ELF-1 (cell line): ENCODE measurements at places on chromosomes 2 and 18.
A peak's percentile ranks its signal among the peaks of the same experiment; 100 is the strongest.

DNA sequence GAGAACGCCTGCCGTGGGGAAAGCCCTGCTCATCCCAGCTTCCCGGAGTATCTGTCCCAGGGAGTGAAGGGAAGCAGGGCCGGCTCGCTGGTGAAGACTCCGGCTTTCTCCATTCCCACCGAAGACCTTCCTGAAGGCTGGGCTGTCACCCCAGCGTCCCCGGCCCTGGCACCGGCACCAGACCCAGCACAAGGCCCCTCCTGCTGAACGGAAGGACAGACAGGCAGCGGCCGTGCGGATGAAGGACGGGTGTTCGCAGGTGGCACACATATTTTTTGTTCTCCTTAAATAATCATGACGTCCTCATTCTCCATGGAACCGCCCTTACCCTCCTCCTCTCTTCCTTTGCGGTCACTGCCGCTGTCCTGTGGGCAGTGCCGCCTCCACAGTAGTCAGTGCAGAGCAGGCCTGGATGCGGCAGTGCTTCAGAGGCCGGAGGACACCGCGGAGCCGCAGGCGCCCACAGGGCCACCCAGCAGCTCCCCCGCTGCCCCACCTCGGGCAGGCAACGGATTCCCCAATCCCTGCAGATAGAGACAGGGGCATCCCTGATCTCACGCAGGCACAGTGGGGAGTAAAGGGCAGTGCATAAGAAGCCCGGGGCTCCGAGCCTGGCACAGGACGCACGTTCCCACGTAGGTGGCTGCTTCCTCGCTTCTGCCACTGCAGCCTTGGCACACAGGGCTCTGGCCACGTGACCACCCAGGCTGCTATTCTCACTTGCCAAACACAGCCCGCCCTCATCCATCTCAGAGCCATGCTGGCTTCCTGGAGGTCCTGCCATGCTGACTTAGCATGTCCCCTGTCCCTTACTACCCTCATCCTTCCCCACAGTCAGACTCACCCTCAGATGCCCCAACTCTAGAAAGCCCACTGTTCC lies 229.7 kb downstream of the EIPR1 start:
- DNase-seq, result no peak

GRCh38 chr2:121377646-121378045 lies 92.6 kb upstream of the TFCP2L1 start:
- no peak for DNase-seq

DNA sequence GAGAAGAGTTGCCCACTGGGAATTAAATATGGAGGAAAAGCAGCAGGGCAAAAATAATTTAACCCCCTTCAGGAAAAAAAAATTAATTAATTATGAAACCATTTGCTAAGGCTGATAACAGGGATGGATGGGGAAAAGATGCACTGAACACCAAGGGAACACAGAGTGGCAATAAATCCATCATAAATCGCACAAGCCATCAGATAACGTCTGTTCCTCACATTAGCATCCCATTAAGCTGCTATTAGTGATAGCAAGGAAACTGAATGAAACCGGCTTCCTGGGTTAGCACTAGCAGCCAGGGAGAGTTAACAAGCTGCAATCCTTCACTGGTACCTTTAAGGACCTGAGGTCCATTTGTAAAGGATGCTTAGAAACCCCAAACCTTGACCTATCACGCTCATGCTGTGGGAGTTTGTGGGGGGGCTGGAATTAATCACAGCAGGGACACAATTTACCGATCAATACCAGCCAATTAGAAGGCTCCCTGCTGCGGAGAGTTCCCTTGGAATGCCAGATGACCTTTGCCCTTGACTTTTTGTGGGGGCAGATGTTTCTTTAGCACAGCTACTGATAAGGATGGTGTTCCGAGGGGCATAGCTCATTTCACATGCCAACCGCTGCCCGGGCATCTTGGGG lies 175.5 kb upstream of the KLF7 start:
- DNase-seq, result no peak

DNA sequence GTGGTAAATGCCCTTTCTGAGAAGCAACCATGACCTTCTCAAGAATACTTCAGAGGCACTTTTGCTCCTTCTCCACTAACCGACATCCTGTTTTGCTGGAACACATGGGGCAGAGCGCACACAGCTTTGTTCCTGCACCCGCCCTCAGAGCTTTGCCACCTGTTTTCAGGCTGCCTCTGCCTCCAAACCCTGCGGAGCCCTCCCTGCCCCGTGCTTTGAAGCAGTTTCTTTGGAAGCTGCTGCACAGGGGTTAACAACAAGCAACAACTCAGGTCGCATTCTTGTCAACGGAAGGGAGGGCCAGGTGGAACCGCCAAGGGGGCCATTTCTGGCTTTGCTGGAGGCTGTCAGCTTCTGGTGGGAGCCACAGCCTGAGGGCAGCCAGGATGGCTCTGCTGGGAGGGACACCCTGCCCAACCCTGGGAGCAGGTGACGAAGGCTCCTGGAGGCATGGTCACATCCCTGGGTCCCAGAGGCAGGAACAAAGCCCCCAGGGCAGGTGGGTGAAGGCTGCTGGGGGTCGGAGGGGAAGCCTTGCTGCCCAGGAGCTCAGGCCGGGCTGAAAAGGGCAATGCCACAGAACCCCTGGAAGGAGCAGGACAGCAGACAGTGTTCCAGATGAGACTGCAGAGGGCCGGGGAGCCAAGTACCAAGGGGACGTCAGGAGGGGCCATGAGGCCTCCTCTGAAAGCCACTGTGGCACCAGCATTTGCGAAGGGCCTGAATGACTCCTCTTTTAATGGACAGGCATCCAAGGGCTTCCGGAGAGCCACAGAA lies 46.8 kb downstream of the MRPS5 start:
- peak; percentile 23 for DNase-seq

GRCh38 chr18:55862693-55863390 lies 274.9 kb upstream of the TCF4 start:
- no peak for DNase-seq

- peak; percentile 36 for DNase-seq
These were observed 3.8 kb downstream of the LIMS1 start for GRCh38 chr2:108538000-108538625.

DNA sequence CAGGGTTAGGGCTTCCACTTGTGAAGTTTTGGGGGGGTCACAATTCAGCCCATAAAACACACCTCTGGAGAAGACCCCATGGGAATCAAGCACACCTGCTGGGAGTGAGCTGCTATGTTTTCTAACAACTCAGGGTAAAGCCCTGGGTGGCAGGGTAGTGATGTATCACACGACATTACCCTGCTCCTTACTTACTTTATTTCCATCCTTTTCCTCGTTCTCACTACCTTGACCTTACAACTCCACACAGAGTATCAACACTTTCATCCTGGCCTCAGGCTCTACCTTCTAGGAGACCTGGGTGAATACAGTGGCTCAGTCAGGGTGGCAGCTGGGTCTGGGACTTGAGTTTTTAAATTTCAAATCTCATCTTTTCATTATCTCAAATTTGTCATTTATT lies 290.3 kb downstream of the CYRIA start:
- DNase-seq, result no peak

- DNase-seq, result no peak
These were observed 39.5 kb upstream of the FAM110C start for GRCh38 chr2:85761-86160.

- no peak for DNase-seq
These were observed 221.4 kb downstream of the NDUFA10 start for GRCh38 chr2:239803766-239804115.

DNA sequence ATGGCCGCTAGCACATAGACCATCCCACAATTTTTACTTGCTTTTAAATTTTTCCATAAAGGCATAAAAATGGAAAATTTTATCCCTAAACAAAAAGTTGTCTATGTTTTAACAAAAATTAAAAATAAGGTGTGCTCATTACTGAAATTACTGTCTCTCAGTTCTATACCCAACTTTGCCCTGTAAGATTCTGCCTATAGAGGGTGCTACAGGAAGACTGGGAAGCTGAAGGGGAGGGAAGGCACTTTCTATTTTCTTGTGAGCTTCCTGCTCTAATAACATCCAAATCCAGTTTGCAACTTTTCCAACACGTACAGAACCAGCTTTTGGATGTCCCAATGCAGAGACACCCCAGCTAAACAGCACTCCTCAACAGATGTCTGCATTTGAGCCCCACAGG lies 666.9 kb downstream of the PLCL1 start:
- no peak for DNase-seq

GRCh38 chr18:66534110-66534509 lies 69.8 kb downstream of the CDH19 start:
- DNase-seq, result no peak

DNA sequence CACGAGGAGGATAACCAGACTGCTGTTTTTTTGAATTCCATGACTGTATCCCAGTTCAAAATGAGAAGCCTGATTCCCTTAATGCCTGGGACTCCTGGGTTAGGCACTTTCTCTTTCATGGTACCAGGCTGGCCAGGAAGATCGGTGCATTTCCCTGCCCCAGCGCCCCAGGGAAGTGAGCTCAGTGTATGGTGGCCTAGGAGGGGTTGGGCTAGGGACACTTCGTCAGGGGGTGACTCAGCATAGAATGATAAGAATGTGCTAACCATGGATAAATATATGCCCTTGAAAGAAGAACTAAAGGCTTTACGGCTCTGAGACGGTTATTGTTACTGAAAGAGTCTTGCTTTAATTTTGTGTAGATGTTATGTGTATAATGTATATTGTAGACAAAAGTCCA lies 27.5 kb upstream of the FAM237A start:
- DNase-seq, result peak; percentile 12

DNA sequence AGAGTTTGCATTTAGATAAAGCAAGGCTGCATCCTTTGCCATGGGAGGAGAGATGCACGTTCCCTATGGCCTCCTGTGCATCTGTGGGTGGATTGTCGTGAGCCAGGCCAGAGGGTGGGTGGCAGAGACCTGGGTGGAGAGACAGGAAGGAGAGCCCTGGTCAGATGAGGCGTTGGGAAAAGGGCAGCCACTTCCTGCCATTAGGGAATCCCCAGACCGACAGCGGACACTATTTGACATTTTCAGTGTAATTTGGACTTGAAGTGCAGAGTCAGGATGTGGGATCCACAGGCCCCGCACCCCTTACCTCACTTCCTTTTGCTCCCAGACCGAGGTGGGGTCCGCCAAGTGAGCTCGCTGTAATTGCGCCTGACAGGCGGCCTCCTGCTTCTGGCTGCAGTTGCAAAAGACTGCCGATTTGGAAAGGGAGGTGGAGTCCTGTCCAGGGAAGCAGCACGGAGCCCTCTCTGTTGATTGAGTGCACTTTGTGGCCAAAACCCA lies 150.0 kb downstream of the DYSF start:
- DNase-seq, result peak; percentile 44

- no peak for DNase-seq
These were observed 89.5 kb downstream of the PTH2R start for GRCh38 chr2:208496129-208496528.

DNA sequence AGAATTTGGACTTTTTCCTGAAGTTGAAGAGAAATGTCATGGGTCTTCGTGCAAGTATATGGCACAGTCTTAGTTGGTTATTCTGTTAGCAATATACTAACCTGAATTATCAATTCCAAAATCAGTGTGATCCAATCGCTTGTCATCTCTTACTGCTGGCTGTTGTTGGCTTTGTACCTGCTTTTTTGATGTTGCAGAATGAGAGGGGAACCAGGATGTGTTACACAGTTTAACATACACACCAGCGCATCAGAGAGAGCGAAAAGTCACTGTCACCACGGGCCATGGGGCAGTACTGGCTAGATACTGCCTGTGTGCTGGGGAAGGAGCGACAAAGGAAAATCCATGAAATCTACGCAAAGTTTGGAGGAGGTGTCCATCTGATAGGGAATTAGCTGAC lies 59.3 kb upstream of the SPP2 start:
- DNase-seq, result no peak

- DNase-seq, result no peak
These were observed 26.0 kb downstream of the SOS1 start for GRCh38 chr2:39094717-39095363.

- DNase-seq, result no peak
These were observed 22.2 kb upstream of the SLC16A14 start for GRCh38 chr2:230090967-230091366.

GRCh38 chr2:10972683-10973433 lies 61.1 kb downstream of the KCNF1 start:
- no peak for DNase-seq

DNA sequence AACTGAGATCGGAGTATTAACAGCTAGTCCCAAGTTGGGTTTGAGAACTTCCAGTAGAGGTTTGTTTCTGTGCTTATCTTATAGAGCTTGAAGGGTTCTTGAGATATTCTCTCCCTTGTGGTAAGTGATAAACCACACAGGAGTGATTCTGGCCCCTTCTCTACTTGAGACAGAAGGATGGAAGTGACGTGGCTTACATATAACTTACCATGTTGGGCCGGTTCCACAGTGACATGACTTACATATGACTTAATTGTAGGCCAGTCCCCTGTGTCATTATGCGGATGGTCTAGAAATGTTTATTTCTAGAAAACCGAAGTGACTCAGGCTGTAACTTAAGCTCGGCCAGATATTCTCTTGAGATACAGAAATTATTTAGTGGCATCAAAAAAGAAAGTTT lies 62.7 kb downstream of the TRAPPC12 start:
- DNase-seq, result no peak

GRCh38 chr18:26723981-26724380 lies 141.5 kb downstream of the AQP4 start:
- DNase-seq, result no peak

- no peak for DNase-seq
These were observed 170.8 kb downstream of the FSHR start for GRCh38 chr2:48983551-48983950.

DNA sequence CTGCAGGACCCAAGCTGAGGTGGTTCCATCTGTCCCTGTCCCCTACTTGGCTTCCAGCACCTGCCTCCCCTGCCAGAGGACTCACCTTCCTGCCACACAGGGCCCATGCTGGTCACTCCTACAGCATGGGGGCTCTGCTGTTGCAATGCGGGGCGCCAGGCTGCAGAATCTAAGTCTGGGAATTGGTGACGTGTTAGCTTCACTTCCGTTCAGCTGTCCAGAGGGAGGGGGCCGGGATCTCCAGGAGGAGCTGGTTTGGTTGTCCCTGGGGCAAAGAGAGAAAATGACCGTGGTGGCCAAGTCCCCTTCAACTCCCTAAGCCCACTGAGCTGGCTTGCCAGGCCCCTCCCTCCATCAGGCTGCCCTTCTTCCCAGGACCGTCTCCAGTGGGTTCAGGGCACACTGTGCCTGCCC lies 69.5 kb downstream of the IL1R2 start:
- no peak for DNase-seq

- no peak for DNase-seq
These were observed 63.6 kb upstream of the TTC21B start for GRCh38 chr2:166017208-166017607.

- no peak for DNase-seq
These were observed 217.8 kb upstream of the REV1 start for GRCh38 chr2:99707592-99707991.
